ENCODE measurements at places on chromosomes 1 and 21. TPM values are rescaled to one million over a fixed set of nuclear protein-coding genes. Genes with fewer than 3 reads are reported as not detected.

Gene ICOSLG
- 2.9 TPM for total RNA-seq

Gene ST3GAL3
- total RNA-seq, result 22.4 TPM

GRCh38 chr1:236120721-236121153 lies 21.6 kb upstream of the GPR137B start:
- no peak for DNase-seq

DNA sequence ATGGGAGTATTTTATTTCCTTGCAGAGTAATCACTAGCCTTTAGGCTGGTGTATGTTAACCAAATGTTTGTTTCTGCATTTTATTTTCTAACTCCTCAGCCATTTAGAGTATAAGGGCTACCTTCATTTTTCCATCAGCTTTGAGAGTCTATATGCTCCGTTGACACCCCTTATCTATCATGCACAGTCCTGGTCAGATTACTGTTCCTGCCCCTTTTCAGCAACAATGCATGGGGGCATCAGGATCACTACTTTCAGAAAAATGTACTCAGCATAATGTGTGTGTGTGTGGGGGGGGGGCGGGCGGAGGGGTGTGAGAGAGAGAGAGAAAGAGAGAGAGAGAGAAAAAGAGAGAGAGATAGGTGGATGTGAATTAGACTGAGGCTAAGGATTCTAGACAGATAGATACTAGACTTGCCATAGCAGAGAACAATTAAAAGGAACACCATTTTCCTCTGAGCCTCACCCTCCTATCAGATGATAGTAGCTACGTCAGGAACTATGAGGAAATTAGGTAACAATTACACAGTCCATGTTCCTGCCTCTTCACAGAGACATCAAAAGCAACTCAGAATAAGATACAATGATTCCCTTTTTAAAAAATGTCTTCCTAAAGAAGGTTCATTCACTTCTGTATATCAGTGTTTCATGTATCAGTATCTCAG lies 40.8 kb downstream of the FCER1A start:
- DNase-seq, result no peak

DNA sequence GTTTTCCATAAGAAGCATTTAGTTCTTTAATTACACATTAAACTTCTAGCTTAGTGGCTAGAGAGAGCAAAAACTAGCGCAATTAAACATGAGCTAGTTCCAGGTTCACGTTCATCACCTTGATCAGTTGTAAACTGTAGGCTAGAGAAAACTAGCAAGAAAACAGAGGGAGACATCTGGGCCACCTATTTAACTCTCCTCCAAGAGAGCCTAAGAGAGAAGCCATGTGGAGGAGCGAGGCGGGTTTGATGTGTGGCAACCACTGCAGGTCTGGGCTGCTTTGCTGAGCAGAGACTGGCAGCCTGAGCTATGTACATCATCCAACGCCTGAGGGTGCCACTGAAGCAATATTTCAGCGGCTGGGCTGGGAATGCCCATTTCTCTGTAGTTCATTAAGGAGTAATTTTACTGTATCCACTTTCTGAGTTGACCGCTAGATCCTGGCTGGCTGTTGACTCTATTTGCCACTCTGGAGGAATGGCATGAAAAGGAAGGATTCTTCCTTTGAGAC lies 252.9 kb downstream of the DYRK1A start:
- no peak for DNase-seq

GRCh38 chr1:182015360-182015759 lies 46.2 kb downstream of the ZNF648 start:
- no peak for DNase-seq

DNA sequence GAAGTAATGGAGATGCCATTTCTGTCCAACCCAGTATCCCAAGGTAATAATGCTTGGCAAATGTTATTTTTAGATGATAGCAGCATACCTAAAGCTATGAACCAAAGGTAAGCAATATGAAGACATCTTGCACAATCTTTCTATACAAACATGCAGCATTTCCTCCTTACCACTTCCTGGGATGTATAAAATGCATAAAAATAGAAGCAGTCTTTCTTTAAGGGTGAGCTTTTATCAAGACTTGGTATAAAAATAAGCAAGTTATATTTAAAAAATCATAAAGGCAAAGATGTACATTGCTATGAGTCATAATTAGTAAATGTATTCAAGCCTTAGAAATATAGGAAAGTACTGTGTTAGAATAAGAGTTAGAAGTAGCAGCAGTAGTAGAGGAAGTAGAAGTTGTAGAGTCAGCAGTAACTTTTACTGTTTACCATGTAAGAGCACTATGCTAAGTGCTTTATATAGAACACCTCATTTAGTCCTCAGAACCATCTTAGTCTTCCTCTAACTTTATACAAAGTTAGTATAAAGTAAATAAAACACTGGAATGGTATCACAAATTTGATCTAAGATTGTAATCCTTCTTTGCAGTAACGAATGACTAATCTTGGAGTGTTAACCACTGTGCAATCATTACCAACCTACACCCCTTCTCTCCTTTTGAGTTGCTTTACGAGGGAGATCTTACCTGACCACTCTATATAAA lies 371.3 kb downstream of the VAV3 start:
- DNase-seq, result peak; percentile 93

DNA sequence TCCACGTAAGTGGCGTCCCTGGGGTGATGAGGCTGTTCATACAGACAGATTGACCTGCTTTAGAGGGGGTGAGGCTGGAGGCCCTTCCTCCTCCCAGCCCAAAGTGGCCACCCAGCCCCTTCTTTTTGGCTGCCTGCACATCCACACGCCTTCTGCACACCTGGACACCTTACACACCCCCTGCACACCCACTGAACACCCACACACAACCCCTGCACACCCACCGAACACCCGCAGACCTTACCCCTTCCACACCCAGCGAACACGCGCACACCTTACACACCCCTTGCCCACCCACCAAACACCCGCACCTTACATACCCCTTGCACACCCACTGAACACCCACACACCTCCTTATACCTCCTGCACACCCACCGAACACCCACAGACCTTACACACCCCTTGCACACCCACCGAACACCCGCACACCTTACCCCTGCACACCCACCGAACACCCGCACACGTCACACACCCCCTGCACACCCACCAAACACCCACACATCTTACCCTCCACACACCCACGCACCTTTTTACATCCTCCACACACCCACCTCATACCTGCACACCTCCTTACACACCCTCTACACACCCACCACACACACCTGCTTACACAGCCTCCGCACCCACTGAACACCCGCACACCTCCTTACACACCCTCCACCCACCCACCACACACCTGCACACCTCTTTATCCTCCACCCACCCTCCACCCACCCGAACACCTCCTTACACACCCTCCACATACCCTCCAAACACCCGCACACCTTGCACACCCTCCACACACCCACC lies 37.7 kb downstream of the COQ8A start:
- no peak for DNase-seq

GRCh38 chr1:212188599-212189351 lies 96.4 kb upstream of the PPP2R5A start:
- no peak for DNase-seq

GRCh38 chr1:106022312-106022902 lies 1034.1 kb upstream of the PRMT6 start:
- DNase-seq, result no peak

- no peak for DNase-seq
These were observed 44.3 kb upstream of the ZC3H11B start for GRCh38 chr1:219657186-219657585.

DNA sequence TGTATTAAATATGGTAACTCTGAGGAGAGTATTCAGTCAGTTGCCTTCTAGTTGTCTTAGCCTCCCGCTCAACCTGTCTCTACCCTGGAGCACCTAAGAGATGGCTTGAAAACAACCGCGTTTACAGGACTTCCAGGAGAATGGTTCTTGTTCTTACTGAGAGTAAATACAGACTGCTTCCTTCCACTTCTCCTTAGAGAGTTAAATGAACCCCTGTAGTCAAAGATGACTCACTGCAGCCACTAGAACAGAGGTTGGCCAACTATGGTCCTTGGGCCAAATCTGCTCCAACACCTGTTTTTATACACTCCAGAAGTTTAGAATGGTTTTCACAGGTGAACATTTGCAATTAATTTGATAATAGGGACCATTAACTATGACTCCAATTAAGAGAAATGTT lies 60.1 kb upstream of the ASB17 start:
- DNase-seq, result no peak

DNA sequence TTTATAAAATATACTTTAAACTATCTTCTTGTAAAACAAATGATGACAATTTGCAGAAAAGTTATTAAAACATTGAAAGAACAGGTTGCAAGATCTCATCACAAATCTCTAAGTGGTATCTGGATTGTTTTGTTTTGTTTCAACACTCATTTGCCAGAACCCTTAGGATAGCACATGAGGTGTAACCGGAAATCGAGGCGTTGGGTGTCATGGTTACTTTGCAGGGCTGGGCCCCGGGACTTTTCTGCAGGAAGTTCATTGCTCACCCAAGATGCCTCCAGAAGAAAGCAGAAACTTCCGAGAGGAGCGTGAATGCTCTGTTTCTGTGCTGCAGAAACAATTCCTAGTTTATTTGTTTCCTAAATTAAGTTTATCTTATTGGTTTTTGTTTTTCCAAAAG lies 2.5 kb downstream of the DISC1 start:
- DNase-seq, result no peak
